ENCODE measurements at places on chromosomes 11 and 22.

DNA sequence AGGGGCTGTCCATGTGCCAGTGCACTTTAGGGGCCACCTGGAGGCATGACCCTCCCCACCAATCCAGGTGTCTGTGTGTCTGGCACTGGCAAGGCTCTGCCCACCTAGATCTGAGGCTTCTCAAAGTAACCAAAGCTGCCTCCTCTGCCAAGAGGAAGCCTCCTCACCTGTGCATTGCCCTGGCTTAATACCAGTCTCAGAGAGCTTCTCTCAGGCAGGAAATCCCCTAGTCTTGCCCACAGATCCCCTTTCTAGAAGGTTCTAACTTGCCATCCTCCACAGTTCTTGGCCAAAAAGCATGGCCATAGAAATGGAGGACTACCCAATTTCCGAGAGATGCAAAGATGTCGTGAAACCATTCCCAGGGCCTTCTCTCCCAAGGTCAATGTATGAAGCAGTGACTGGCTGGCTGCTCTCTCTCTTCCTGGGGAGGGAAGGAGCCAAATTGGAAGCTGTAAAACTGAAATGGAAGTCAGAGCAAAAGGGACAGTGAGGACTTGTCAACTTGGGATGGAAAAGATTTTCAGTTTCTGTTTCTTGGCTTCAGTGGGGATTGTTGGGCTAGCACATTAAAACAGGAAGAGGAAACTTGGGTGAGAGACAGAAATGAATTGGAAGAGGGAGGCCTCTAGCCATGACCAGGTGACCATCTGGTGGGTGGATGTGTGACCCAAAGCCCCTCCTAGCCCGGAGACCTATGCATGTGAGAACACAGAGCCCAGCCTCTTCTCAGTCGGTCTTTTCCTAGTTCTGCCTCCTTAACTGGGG, 68.8 kb downstream of the PRDM11 start:
- no peak for DNase-seq

DNA sequence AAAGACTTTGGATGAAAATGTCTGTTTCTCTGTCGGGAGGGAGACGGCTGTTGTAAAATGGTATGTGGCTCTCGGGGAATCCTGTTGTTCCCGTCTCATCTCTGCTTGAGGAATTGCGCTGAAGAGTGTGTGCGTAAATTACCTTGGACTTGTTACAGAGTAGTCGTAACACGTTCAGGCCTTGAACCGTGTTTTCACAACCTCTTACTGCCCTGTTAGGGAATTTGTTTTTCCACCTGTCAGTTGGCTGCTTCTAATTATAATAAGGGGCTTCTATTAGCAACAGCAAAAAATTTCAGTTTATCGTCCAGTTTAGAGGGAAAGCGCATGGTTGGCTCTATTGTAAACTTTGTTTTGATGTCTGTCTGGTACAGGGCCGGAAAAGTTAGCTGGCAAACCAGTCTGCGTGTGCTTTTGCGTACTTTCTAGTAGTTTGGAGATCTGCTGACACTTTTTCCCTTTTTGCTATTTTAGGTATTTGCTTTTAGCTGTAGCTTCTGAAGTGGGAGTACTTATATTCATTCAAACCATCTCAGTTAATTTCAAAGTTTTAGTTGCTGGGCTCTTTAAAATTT, 1.5 kb downstream of the HIPK3 start:
- DNase-seq, result no peak

DNA sequence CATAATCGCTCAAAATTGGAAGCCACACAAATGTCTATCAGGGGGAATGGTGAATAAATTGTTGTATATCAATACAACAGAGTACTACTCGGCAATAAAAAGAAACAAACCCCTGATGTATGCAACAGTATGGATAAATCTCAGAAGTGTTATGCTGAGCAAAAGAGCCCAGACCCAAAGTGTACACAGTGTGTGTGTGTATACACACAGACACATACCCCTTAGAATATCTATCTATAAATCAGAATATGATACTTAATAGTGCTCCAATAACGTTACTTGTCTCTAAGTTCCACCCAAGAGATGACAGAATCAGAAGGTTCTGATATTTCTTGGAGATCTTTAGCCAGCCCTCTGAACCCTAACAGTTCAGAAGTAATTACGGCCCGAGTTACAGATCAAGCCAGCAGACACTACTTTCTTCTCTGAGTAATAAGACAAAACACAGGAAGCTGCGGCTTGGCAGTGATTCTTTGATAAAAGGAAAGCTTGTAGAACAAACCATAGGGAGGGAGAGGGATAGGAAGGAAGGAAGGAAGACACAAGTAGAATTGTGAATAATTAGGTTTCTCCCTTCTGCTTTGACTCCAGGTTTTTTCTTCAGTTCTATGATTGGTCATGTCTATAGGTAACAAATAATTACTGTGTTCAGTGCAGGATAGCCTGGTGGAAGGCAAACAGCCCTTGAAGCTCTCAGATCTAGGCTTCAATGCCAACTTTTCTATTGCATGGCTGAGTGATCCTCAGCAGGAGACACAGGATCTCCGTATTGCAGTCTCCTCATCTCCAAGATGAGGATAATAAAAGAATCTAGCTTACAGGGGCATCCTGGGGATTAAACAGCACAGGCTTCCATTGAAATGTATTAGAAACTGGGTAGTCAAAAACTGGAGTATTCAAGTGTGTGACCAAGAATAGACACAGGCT, 75.6 kb upstream of the TEAD1 start:
- no peak for DNase-seq

DNA sequence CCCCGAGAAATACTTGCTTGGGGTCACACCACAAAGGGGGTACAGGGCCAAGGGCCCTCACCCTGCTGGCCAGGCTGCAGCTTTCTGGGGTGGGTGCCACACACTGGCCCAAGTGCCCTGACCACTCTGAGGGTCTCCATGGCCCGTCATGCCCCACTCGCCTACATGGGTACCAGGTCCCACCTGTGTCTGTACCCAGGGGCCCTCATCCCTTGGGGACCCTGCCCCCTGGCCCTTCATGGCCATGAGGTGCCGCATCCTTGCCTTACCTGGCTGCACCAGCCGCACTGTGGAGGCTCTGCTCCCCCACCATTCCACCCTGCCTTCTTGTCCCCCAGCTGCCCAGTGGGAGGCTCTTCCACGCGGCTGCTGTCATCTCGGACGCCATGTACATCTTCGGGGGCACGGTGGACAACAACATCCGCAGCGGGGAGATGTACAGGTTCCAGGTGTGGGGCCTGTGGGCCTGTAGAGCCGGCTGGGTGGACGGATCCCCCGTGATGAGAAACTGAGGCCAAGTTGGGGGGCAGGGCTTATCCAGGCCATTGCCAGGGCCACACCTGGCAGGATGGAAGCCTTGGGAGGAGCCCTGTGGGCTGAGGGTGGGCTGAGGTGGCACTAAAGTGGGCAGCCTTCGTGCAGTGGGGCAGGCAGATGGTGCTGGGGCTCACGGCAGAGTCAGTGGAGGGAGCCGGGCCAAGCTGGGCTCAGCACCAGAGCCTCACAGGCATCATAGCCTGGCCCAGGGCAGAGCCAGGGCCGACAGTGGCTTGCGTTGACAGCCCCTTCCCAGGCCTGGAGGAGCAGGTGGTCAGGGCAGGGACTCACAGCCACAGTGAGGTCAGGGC, 9.2 kb downstream of the THAP7 start:
- no peak for DNase-seq

DNA sequence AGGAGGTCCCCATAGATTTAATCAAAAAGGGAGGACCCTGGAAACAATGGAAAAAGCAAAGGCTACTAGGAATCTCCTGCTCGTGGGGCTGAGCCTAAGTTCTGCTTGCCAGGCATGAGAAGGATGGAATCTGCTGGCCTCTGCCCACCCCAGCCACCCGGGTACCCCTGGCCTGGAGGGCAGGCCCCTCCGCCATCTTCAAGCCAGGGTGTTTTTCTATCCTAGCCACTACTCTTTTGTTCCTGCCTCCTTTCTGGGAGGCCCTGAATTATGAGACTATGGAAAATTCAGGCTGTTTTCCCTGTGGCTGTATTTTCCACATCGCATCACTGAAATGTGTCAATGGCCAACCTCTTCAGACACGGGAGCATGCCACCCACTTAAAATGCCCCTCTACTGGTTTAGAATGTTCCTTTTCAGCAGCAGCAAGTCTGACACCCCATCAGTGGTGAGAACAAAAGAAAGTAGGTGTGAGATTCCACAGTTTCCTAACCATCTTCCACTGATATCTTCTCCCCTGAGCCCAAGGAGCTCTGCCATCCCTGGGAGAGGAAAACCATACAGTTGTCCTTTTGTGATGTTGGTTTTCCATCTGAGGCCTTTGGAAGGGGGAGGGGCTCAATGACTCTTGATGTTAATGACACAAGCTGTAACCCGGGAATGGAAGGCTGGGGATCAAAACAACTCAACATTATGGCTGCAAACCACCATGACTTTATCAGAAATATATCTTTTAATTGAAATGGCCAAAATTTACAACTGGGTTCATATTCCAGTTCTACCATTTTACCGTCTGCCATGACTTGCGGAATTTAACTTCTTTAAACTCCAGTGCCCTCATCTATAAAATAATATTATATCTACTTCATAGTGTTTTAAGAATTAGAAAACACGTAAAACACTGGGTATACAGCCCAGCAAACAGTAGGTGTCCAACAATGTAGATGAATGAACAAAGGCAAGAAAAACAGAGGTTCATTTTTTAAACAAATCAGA, 22.2 kb downstream of the DKK3 start:
- no peak for DNase-seq

- DNase-seq, result no peak
Measured at GRCh38 chr22:20980938-20981722, 967 bp upstream of the LZTR1 start.

DNA sequence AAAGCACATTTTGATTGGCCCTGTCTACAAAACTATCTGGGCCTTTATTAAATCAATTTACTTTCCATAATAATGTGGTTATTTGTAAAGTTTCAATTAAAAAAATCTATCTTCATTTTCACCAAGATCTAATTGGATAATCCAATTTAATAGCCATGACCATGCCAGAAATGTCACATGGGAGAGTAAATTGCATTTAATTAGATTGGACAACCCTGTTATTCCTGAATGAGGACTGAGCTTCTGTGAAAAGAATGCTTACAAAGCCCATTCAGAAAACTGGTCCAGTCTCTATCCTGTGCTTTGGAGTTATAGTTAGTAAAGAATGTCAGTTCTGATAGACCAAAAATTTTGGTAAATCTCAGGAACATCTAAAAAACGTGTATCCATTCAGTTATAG, 541.9 kb upstream of the ANO5 start:
- DNase-seq, result no peak
